ENCODE measurements at places on chromosomes 2 and 18. TPM values are rescaled to one million over a fixed set of nuclear protein-coding genes. Genes with fewer than 3 reads are reported as not detected.

DNA sequence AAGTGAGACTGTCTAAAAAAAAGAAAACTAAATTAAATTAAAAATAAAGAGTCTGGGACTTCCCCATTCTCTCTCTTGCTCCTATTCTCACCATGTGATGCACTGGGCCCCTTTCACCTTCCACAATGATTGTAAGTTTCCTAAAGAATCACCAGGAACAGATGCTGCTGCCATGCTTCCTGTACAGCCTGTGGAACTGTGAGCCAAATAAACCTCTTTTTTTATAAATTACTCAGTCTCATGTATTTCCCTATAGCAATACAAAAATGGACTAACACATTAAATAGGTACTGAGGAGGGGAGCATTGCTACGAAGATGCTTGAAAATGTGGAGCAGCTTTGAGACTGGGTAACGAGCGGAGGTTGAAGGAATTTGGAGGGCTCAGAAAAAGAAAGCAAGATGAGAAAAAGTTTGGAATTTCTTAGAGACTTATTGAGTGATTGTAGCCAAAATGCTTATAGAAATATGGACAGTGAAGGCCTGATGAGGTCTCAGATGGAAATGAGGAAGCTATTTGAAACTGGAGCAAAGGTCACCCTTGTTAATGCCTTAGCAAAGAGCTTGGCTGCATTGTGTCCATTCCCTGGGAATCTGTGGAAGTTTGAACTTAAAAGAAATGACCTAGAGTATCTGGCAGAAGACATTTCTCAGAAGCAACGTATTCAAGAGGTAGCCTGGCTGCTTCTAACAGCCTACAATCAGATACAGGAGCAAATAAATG, 128.7 kb downstream of the EIPR1 start:
- DNase-seq, result no peak

DNA sequence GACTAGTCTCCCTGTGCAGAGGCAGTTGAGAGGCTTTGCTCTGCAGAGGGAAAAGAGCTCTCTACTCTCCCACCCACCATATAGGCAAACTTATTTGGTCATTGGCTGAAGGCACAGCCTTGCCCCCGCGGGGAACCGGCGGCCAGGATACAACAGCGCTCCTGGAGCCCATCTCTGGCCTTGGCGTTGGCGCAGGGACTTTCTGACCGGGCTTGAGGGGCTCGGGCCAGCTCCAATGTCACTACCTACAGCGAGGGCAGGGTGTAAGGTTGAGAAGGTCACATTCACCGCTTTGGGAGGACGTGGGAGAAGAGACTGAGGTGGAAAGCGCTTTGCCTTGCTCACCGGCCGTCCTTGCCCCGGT, 2.2 kb downstream of the ONECUT2 start:
- DNase-seq, result no peak

DNA sequence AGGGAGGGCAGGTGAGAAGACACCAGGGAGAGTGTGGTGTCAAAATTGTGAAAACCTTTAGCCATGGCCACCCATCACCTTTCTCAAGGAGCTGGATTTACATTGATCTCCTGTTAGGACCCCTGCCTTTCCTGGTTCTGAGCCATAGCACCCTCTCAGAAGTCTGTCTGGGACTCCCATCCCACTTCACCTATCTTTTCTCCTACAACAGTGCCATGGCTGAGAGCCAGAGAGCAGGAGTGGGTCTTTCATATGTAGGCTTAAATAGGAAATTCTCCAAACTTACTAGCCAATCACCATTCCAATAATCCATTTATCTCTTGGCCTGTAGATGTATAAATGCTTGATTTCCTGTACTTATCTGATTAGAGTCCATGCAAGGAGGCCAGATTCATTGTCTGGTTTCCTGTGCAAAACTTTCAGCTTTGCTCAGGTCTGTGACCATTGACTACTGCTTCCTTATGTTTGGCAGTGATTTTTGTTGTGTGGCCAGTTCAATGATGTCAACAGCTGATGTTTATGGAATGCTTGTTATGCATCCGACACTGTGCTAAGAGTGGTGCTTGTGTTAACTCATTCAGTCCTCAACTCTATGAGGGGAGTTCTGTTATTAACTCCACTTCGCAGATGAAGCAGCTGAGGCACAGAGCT, 57.6 kb upstream of the IGFBP5 start:
- peak; percentile 5 for DNase-seq

LNPK gene
- 57.0 TPM for total RNA-seq

MAP3K20 gene
- total RNA-seq, result 71.8 TPM

RNF25 gene
- 24.0 TPM for total RNA-seq

ASAP2 gene
- 22.9 TPM for total RNA-seq

Measured in mesenteric fat pad (tissue), 1 donor.